ENCODE measurements at places on chromosomes 7 and 10.

- no peak for DNase-seq
These were observed 38.8 kb downstream of the EPC1 start for GRCh38 chr10:32308027-32308603.

GRCh38 chr7:32560075-32560474 lies 64.8 kb downstream of the AVL9 start:
- no peak for DNase-seq

DNA sequence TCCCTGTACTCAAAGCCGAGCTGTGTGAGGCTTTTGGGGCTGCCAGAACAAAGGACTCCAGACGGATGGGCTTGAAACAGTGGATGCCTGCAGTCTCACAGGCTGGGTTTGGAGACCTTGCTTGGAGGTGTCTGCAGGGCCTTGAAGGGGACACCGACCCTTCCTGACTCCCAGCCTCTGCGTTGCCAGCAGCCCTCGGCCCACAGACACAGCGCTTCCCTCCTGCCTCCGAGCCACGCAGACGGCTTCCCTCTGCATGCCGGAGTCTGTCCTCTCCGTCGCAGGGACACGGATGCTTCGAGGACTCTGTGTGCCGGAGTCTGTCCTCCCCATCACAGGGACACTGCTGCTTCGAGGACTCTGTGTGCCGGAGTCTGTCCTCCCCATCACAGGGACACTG lies 524.7 kb downstream of the DNAJB6 start:
- no peak for DNase-seq

- DNase-seq = no peak
These were observed 7.5 kb upstream of the POT1 start for GRCh38 chr7:124937076-124937475.

DNA sequence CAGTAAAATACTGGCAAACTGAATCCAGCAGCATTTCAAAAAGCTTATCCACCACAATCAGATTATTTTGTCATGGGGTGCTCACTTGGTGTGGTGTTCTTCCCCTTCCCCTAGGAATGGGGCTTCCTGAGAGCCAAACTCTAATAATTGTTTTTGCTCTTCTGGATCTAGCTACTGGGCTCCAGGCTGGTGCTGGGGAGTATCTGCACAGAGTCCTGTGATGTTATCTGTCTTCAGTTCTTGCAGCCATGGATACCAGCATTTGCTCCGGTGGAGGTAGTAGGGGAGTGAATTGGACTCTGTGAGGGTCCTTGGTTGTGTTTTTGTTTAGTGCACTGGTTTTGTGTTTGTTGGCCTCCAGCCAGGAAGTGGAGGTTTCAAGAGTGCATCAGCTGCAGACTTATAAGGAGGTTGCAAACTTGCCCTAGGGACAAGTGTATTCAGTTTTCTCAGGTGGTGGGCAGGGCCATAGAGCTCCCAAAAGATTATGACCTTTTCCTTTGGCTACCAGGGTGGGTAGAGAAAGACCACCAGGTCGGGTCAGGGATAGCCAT lies 308.5 kb upstream of the MAGI2 start:
- no peak for DNase-seq

DNA sequence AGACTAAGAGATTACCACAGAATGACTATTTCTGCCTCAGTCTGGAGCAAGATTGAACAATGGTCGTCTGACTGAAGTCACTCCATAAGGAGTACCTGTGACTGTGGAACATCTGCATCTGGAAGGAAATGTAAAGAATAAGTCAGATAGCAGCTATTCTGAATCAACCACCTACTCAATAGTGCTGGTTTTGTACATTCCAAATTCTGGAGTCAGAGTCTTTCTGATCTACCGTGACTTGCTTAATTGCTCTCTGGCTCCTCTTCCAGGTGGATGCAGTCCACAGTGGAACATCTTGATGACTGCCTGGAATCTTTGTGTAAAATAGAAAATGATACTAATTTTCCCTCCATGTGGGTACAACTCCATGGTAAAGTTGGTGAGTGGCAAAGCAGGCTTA lies 156.3 kb upstream of the SEMA3C start:
- DNase-seq = no peak

GRCh38 chr7:140585333-140585732 lies 55.3 kb downstream of the DENND2A start:
- DNase-seq = no peak

DNA sequence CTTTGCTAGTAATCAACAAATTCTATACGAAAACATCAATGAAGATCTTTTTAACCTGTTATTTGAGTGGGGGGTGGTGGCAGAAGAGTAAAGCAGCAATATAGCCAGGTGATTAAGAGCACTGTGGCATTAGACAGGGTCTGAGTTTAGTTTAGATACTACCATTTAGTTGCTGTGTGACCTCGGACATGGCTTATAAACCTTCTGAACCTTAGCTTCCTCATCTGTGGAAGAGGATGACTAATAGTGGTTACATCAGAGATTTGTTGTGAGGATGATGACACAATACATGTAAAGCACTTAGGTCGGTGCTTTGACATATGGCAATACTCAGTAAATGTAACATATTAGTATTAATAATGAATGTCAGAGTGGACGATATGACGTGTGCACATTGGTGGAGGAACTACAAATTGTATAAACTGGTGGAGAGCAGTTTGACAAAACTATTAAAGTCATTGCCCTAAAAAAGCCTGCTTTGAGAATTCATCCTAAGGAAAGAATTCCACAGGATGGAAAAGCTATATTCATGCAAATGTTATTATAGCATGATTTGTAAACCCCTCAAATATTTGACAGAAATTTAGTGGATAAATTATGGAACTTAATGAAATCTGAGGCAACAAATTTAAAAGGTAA lies 24.3 kb downstream of the SPAG6 start:
- DNase-seq = no peak

DNA sequence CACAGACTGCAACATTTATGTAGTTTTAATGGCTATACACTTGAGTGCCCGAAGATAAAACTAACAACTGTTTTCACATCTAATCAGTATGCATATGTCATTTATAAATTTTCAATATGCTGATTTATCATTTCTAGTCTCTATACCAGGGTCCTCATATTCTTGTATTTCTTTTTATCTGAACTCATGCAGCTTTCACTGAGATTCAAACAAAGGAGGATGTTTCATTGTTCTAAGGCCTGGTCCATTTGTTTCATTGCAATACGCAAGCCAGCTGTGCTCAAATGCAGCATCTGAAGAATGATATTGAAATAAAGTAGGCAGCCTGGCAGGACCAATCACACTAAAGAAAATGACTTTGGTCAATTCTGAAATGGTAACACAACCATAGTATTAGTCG lies 31.7 kb downstream of the MAGI2 start:
- no peak for DNase-seq

DNA sequence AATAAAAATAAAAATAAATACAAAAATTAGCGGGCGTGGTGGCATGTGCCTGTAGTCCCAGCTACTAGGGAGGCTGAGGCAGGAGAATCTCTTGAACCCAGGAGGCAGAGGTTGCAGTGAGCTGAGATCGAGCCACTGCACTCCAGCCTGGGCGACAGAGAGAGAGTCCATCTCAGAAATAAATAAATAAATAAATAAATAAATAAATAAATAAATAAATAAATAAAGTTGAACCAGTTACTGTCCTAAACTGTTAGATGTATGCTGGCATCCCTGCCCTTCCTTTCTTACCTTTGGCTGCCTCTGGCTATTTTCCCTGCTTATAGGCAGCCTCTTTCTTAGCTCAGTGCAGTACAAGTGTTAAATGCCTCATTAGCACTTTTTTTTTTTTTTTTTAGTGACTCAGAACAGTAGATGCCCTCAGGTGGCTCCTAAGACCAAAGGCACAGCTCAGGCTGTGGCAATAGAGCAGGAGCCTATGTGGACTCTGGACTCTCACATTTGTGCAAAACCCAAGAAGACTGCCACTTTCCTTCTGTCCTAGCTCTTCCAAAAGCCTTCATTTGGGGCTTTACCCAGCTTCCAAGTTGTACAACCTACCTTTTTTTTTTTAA lies 30.6 kb upstream of the CABCOCO1 start:
- no peak for DNase-seq

DNA sequence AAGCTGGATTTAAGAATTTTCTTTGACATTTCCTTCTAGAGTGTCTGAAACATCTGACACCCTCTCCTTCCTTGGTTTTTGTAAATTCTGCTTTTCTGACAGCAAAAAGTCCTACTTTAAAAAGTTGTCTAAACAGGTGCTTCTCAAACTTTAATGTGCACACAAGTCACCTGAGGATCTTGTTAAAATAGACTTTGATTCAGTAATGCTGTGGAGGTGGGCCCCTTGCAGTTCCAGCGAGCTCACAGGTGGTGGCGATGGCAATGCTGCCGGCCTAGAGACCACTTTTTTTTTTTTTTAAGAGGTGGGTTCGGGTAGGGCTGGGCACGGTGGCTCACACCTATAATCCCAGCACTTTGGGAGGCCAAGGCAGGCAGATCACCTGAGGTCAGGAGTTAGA lies 77.1 kb downstream of the ABCC2 start:
- no peak for DNase-seq

- DNase-seq = no peak
These were observed 61.3 kb downstream of the XPNPEP1 start for GRCh38 chr10:109862041-109862440.

DNA sequence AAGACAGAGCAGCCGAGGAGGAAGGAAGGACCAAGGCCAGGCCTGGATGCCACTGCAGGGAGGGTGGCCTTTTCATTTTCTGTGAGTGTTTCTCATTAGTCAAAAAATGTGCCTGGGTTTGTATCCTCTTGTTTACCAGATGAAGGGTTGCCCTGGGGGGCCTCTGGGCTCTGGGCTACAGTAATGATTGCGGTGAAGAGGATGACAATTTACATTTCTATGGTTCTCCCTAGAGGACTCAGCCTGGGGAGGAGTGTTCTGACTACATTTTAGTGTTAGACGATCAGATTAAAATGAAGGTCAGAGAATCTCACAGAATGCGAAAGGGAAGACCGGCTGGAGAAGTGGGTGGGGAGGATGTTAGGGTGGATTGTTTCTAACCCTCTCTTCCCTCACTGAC lies 108.0 kb upstream of the KMT2C start:
- no peak for DNase-seq

DNA sequence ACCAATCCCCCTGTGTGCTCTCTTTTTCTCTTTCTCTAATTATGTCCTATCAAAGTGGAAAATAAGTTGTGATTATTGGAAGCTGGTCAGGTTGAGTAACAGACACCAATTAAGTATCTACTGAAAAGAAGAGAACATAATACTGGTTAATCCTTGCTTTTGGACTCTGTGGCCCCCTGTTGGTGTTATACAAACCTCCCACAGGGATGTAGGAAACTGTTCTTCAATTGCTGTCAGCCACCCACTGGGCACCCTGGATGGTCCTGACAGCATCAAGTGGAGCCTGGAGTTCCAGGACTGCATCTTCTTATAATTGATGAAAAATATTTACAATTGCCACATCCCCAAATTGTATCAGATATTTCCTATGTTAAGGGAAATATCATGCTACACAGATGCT lies 939.7 kb downstream of the KCNMA1 start:
- no peak for DNase-seq

GRCh38 chr10:59131666-59132065 lies 44.8 kb upstream of the PHYHIPL start:
- no peak for DNase-seq

- DNase-seq = no peak
These were observed 41.1 kb upstream of the FAM204A start for GRCh38 chr10:118383063-118383689.

GRCh38 chr7:152451356-152451755 lies 15.6 kb upstream of the KMT2C start:
- DNase-seq = no peak

GRCh38 chr7:38740041-38740440 lies 108.9 kb upstream of the AMPH start:
- DNase-seq = no peak

- DNase-seq = no peak
These were observed 15.6 kb downstream of the NACAD start for GRCh38 chr7:45073031-45073785.

- DNase-seq = no peak
These were observed 19.8 kb downstream of the CREB5 start for GRCh38 chr7:28432105-28432504.

GRCh38 chr7:120189623-120190022 lies 83.4 kb upstream of the KCND2 start:
- DNase-seq = no peak

- no peak for DNase-seq
These were observed 3.8 kb downstream of the NFE2L3 start for GRCh38 chr7:26155531-26156375.

DNA sequence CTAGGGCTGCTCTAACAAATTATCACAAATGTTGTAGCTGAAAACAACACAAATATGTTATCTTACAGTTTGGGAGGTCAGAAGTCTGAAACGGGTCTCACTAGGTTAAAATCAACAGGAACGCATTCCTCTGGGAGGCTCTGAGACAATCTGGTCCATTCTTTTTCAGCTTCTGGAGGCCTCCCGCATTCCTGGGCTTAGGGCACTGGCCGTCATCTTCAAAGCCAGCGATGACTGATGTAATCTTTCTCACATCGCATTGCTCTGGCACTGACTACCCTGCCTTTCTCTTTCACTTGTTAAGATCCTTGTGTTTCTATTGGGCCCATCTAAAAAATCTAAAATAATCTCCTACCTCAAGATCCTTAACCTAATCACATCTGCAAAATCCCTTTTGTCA lies 1071.5 kb upstream of the C7orf33 start:
- DNase-seq = no peak

DNA sequence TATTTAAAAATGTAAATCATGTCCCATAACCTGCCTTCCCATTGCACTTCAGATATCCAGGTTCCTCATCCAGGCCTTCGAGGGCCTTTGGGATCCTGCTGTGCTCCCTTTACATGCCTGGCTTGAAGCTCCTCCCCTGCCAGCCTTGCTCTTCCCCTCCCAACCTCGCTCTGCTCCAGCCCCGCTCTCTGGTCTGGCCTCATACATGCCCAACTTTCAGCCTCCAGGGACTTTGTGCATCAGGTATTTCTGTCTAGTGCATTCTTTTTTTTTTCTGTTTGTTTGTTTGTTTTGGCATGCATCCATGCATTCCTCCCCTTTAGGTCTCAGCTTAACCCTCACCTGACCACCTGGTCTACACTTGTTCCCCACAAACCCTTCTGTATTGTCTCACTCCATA lies 160.3 kb downstream of the SNX10 start:
- DNase-seq = no peak

DNA sequence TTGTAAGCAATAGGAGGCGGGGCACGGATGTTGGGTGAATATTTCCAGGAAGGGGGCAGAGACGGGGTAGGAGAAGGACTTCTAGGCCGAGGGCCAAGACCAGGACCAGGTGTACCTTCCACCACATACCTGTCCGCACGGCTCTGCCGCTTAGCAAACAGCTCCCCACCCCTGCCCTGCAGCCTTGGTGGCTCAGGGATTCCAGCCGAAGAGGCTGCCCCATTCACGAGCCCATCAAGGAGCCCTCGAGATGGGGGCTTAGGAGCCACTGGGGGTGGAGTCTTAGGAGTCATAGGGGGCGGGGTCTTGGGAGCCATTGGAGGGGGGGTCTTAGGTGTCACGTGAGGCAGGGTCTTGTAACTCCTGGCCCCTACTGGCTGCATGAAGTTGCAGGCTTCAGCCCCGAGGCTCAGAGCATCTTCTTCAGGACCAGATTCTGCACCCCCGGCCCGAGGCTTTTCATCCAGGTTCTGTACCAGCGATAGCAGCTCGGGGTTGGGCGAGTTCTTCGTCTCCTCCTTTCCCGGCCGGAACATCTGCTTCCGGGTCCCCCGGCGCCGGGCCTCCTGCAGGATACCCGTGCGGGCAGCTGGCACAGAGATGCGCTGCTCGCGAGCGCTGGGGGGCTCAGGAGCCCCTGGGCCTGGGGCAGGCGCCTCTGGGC lies 6.1 kb upstream of the MYOZ1 start:
- peak; percentile 50 for DNase-seq
